ENCODE measurements at places on chromosomes 3 and 15.

GRCh38 chr3:100048248-100048647, 66.1 kb downstream of the FILIP1L start:
- no peak for DNase-seq

DNA sequence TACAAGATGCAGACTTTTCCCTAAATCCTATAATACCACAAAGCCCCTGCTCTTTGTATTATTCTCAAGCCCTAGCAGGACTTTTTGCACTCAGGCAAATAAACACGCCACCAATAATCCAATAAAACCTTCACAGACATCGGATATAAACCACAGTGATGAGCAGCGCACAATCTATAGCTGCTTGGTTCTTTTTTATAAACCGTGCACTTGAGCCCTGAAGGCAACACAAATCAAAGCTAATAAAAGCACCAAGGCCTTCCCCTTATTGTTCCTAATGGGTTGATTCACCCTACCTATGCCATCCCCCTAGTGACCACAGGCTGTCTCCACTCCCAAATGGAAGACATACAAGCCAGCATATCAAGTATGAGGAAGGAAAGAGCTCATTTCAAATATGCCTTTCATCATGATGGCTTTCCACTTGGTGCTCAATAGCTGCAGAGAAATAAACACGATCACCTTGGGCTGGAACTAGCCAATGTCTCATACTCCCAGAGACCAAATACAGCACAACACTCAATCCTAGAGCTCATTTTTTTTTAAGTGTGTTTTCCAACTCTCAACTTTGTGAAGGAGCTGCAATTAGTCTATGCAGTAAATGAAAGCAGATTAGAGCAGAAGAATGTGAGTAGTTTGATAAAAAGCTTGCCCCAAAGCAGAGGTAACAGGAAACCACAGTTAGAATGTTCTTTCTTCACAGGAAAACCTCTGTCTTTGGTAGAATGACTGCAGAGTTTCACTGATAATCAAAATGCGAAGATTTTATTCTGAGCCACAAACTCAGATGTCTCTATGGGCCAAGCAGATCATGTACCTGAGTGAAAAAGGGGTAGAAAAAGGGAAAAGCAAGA, 573.9 kb downstream of the AGBL1 start:
- no peak for DNase-seq

- no peak for DNase-seq
Measured at GRCh38 chr15:65311760-65312159, 7.3 kb downstream of the RNU5B-1 start.

GRCh38 chr3:25423780-25424588, 4.1 kb upstream of the RARB start:
- DNase-seq: no peak

DNA sequence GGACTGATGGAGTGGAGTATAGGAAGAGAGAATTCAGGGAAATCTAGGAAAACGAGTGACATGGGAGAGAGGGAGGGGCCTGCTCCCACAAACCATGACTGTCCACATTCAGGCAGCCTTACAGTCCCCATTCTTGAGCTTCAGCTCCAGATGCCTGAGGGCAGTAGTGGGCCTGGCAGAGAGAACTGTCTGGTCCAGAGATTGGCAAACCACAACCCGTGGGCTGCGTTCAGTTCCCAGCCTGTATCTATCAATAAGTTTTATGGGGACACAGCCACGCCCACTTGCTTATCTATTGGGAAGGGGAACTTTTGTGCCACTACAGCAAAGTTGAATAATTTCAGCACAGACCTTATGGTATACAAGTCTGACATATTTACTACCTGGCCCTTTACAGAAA, 63.8 kb downstream of the SLCO2A1 start:
- no peak for DNase-seq

DNA sequence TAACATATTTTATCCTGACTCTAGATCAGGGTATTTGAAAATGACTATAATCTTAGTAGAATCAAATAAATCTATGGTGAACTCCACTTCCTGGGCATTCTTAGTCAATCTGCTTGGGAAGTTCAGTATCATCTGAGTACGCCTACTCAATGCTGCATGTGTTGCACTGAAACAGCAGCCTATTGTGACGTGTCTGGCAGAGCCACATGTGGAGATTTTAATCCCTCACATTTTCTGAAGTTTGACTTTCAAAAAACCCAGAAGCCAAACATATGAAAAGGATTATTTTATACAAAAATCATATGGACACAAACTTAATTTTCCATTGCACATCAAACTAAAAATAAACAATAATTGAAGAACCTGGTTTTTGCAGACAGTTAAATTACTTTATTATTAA, 798.3 kb downstream of the ROBO1 start:
- DNase-seq: peak; percentile 17

DNA sequence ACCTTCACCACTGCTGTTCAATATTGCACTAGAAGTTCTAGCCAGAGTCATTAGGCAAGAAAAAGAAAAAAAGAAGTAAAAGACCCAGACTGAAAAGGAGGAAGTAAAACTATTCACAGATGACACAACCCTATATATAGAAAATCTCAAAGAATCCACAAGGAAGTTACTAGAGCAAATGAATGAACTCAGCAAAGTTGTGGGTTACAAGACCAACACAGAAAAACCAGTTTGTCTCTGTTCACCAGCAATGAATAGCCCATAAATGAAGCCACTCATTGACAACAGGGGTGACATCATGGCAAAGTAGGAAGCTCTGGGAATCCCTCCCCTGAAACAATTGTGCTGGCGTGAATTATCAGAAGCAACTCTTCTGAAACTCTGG, 4.6 kb downstream of the CFAP100 start:
- DNase-seq: no peak

GRCh38 chr3:69500604-69501003, 114.7 kb upstream of the FRMD4B start:
- no peak for DNase-seq

- no peak for DNase-seq
Measured at GRCh38 chr15:25185156-25185710, 230.4 kb downstream of the SNRPN start.

- no peak for DNase-seq
Measured at GRCh38 chr3:15638193-15638890, 36.8 kb downstream of the BTD start.

GRCh38 chr3:101928890-101929289, 79.6 kb downstream of the NFKBIZ start:
- DNase-seq: no peak
